ENCODE measurements at places on chromosomes 11 and 22.
A peak's percentile ranks its signal among the peaks of the same experiment; 100 is the strongest.

DNA sequence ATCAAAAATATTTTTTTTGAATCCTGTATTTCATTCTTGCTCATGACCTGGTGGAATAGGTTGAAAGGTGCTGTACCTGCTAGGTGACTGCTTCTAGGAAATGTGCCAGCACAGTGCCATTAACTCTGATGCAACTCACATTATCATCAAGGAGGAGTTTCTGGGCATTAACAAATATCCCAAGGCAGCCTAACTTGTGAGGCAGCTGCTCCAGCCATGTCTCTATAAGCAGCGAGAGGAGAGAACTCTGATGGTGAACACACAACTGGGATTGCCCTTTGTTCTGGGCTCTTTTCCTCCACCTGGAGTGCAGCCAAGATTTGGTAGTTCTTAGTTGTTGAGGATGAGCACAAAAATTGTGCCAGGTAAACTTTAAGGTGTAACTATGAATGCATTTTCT lies 25.6 kb downstream of the HEPHL1 start:
- DNase-seq, result no peak

DNA sequence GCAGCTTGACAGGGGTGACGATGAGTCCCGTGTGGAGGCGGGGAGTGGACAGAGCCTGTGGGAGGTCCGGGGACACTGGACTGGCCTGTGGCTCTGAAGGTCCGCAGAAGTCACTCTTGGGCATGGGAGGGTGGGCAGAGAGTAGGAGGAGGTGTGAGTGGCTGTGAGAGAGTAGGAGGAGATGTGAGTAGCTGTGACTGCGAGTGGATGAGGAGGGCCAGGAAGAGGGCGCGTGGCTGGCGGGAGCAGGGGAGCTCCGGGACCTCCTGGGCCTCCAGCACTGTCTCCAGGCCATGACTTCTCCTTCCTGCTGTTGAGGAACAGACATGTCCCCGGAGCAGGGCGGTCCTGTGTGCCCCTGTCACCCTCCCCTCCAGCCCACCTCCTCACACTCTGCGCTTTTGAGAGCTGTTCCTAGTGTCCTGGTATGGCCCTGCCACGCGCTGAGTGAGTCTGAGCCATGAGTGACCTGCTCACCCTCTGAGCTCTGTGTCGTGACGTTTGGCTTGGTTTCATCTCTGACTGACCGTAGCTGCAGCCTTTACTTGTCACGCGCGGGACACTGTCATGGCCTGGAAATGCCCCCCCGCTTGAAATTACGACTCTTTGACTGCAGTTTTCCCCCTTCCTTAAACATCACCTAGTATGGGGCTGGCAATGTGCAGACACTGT lies 391.5 kb downstream of the TBC1D22A start:
- no peak for DNase-seq

DNA sequence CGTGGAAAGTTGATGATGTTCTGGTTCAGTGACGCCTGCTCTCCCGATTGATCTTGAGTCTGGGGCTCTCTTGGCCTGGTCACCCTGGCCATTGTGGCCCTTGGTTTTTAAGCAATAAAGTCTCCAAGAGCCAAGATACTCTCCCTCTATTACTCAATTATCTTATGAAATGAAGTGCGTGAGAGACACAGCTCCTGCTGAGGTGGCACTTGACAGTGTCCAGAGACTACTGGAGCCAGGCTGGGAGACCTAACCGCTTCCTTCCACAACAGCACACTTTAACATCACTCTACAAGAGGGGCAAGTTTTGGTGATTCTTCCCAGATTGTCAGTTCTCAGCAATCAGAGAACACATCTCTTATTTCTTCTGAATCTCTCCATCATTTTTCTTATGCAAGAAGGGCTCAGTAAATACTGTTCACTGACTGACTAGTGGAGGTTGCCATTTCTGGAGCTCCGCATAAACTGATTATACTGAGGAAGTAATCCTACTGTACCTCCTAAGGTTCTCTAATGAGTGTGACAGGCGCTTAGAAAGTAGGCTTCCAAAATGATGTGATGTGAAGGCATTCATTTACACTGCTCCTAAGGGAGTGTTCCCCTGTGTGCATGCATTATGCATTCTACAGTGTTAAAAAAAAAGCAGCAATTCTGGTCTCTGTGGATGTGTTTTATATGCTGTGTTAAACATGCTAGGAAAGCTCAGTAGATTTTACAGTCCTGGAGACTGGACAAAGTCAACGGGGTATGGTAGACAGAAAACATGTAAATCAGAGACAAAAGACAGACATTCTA lies 968.0 kb downstream of the OPCML start:
- DNase-seq, result no peak

DNA sequence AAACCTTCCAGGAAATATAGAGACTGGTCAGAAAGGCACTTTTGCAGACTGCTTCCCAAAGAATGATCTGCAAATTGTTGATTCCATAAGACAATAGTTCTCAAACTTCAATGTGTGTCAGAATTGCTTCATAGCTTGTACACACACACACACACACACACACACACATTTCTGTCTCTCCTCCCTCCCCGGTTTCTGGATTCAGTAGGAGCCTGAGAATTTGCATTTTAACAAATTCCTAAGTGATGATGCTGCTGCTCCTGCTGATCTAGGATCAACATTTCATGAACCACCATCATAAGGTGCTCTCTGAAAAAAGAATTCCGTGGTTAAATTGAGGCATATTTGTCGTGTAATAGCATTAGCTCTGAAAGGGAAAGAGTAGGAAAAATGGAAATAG lies 35.3 kb upstream of the FZD4 start:
- DNase-seq, result no peak

- DNase-seq, result peak; percentile 20
These were observed 17.7 kb upstream of the OLFML1 start for GRCh38 chr11:7467652-7468051.

GRCh38 chr11:45549257-45549656 lies 116.2 kb downstream of the CHST1 start:
- DNase-seq, result no peak

DNA sequence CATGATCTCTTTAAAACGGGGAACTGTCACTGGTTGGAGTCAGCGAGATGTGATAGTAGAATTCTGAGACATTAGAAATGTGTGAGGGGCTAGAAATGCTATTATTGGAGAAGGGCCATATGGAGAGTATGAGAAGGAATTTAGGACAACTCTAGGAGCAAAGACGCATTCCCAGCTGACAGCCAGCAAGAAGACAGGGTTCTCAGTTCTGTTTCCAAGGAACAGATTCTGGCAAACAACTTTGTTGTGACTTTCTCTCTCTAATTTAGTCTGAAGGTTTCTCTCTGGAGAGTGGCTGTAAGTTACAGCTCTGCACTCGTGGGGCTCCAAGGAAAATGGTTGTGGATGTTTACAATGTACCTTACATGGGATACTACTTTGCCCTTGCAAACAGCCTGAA lies 876.3 kb downstream of the FAM181B start:
- no peak for DNase-seq

All from activated naive CD4-positive, alpha-beta T cell treated with anti-CD3 and anti-CD28 coated beads for 36 hours (primary cell).